T-helper 1 cell (primary cell): ENCODE measurements at places on chromosomes 7 and 10.
A peak's percentile ranks its signal among the peaks of the same experiment; 100 is the strongest.

DNA sequence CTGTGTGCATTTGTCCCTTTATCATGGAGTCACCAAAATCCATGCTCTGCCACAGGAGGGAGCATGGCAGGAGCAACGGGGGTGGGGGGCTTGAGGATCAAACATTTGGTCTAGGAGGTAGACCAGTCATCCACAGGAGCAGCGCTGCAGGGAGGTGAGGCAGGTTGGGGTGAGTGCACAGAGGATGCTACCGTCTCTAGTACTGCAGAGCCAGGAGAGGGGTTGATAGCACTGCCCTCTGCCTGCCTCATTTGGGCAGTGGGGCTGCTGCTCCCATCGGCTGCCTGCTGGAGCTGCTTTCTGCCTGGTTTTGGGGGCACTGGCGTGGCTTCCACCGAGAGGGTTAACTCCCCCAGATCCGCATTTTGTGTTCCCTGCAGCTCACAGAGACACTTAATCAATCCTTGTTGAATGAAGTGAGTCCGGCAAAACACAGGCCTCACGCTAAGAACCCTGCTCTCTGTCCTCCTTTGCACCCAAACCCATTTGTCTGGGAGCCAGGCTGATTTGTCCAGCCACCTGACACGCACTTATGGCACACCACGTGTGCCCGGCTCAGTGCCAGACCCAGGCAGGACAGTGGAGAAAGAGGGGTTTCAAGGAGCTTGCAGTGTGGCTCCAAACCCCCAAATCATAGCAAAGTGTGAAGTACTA is 527.1 kb upstream of the FOXK1 start:
- no peak for DNase-seq

DNA sequence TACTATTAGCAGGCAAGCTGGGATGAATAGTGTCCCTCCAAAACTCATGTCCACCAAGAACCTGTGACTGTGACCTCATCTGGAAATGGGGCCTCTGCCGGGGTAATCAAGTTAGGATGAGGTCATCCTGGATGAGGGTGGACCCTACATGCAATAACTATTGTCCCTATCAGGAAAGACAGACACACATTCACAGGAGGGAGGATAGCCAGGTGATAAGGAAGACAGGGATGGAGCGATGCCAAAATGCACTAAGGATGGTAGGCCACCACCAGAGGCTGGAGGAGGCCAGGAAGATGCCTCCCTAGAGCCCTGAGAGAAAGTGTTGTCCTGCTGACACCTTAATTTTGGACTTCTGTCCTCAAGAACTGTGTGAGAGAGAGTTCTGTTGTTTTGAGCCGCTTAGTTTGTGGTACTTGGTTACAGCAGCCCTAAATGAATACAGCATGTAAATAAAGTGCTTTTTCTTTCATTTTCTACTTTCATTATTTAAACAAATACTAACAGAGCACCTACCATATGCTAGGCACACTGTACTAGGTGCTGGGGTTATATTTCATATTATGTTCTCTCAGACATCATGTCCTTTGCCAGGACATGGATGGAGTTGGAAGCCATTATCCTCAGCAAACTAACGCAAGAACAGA is 111.9 kb downstream of the USP6NL start:
- DNase-seq, result no peak

DNA sequence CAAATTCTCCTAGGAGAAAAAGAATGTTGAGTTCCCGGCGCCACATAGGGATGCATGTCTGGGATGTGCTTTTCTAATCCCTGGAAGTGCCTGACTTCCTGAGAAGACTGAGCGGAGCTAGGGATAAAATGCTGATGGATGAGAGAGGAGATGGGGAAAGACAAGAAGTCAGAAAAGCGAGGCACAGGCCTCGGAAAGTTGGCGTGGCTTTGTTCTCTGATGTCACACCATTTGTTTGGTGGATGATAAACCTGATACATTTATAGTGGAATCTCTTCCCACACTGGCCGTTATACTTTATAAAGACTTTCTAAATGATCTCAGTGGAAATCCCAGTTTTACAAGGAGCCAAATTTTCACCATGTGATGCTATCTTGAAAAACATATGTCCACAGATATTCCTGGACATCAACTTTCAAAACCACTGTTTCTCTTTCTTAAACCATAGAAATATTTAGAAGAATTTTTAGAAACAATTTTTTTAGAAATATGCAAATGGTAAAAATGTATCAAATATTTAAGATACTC is 188.8 kb upstream of the SVIL start:
- DNase-seq, result no peak

DNA sequence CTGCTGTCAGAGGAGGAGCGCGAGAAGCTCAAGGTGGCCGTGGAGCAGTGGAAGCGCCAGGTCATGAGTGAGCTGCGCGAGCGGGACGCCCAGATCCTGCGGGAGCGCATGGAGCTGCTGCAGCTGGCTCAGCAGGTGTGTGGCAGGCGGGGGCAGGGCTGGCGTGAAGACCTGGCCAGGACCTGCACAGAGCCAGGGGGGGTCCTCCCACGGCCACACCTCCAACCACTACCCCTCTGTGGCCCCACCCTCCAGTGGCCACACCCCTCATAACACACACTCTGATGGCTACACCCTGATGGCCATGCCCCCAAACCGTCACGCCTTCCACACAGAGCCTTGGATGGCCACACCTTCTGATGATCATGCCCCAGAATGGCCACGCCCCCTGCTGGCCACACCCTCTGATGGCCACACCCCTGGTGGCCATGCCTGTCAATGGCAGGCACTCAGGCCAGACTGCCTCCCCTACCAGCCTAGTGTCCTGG is 23.4 kb upstream of the DPYSL4 start:
- DNase-seq, result peak; percentile 33

DNA sequence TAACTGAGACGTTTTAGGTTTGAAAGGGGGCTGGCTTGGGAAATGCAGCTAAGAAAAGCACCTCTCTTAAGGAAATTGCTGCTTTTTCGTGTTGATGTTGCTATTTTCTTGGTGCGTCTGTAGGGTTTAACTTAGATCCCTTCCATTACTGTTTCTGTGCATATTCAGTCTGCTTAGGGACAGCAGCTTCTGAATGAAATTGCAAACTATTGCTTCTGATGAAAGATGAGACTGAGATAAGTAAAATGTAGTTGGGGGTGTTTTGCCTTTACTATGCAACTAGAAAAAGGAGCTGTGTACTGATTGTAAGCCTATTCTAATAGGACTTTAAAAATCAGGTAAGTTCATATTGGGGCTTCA is 772 bp downstream of the HDAC9 start:
- DNase-seq, result no peak
